ENCODE measurements at places on chromosomes 4 and X.

- DNase-seq = no peak
Measured at GRCh38 chr4:184921456-184921855, 95.7 kb upstream of the ACSL1 start.

DNA sequence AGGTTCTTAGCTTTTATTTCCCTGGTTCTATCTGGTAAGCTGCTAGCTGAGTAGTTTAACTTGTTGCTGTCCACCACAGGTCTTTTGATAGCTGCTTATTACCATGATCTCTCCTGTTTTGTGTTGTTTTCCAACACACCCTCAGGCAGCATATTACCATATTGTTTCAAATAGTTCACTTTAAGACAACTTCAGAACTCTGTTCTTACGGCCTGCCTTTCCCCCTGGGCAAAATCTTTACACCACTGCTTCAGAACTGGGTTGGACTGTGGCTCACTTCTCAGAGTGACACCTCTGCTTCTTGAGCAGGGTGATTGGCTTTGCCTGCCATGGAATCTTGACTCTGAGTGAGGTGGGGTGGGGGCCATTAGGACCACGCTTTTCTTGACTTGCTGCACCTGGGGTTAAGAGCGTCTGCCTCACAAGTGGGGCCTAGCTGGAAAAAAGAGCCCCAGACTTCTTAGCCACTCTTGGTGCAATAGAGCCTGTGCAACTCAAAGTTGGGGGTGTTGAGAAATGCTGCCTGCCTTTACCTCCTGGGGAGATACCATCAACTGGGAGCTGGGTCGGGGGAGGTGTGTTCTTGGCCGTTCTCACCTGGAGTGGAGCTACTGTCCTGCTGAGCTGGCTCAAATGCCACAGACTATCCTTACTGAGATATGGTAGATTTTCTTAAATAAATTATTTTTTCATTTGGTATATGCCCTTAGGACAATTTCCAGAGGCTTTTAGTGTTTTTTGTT, 23.4 kb downstream of the USP9X start:
- DNase-seq = no peak

GRCh38 chr4:2320746-2321145, 58.8 kb upstream of the MXD4 start:
- no peak for DNase-seq

GRCh38 chr4:85565761-85566480, 91.0 kb downstream of the ARHGAP24 start:
- DNase-seq = no peak

- DNase-seq = no peak
Measured at GRCh38 chr4:52173470-52174045, 122.5 kb downstream of the SPATA18 start.

- DNase-seq = no peak
Measured at GRCh38 chr4:139740531-139741041, 75.0 kb downstream of the MGST2 start.

DNA sequence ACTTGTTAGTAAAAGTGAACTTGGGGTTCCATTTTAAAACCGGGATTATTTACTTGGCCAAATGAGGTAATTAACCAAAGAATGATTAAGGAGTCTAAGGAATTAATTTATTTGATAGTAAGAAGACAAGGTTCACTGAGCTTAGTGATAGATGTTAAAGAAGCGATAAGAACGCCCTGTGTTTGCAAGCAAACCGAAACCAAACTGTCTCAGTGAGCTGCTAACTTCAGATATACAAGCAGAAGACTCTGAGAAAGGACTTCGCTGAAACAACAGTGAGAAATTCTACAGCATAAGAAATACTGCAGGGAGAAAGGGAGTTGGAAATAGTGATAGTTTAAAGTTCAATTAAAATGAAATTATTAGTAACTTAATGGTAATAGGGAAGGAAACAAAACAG, 37.6 kb upstream of the SHISA3 start:
- DNase-seq = no peak
